ENCODE measurements at places on chromosomes 4 and X.
A peak's percentile ranks its signal among the peaks of the same experiment; 100 is the strongest.

GRCh38 chrX:18973527-18974192 lies 10.3 kb downstream of the PHKA2 start:
- DNase-seq: no peak

DNA sequence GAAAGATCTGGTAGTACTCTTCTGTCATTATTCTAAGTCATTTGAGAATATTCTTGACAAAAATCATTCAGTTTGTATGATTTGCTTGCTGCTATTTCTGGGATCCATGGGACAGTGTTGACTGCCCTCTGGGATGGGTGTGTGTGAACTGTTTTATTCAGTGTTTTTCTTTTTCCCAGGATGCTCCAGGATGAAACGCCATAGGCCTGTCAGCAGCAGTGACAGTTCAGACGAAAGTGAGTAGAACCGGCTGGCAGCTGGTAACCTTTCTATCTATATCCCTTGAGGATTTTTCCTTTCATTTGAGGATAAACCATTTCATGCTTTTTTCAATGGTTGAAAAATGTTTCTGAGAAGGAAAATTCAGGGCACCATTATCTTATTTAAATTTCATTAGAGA lies 72.5 kb downstream of the JADE3 start:
- DNase-seq: no peak

- no peak for DNase-seq
Observed at GRCh38 chr4:5885733-5886132, 7.2 kb downstream of the CRMP1 start.

DNA sequence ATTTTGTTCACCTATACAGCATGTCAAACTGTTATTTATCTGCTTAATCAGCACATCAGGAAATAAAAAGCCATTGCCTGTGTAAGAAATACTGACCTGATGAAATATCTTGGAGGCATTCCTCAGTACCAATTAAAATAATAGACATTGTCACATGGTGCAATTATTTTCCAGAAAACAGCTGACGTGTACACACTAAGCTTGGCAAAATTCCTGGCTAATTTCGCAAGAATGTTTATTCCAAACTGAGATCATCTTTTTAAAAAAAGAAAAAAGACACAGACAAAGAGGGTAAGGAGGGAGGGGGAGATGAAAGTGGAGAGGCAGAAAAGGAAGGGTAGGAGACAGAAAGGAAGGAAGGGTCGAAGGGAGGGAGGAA lies 61.9 kb upstream of the NFKB1 start:
- DNase-seq: peak; percentile 92

DNA sequence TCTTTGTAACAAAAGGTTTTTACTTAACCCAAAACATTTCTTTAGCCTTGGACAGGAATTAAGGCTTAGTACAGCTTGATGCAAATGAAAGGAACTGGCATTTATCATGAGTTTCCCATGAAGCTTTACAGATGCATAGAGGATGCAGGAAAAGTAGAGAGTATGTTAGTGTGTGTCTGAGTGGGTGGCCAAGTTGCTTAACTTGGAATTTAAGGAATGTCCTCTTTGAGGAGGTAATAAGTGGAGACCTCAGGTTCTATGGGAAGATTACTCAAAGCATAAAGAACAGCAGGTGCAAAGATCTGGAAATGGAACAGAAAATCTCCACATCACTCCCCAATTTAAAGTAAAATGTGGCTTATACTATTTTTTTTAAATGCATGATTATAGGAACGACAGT lies 457.9 kb downstream of the KCNIP4 start:
- DNase-seq: no peak

DNA sequence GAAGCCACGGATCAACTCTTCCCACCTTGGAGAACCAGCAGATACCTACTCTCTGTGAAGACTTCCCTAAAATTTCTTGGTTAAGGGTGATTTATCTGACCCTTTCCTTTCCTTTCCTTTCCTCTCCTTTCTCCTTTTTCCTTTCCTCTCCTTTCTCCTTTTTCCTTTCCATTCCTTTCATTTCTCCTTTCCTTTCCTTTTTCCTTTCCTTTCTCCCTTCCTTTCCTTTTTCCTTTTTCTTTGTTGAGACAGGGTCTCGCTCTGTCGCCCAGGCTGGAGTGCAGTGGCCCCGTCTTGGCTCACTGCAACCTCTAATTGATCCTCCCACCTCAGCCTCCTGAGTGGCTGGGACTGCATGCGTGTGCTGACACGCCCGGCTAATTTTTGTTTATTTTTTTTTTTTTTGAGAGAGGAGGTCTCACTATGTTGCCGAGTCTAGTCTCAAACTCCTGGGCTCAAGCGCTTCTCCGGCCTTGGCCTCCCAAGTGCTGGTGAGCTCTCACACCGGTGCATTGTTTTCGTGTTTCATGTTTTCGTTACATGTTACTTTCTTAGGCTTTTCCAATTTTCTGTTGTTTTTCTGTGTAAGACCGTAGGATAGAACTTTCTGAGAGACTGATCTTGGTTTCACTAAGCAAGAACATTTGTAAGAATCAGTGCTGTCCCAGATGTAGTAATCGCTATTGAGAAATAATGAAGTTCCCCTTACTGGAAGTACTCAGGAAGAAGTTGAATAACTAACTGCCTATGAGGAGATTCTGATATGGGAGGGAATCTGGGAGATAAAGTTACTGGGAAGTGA lies 2.0 kb downstream of the TMEM165 start:
- DNase-seq: peak; percentile 40

DNA sequence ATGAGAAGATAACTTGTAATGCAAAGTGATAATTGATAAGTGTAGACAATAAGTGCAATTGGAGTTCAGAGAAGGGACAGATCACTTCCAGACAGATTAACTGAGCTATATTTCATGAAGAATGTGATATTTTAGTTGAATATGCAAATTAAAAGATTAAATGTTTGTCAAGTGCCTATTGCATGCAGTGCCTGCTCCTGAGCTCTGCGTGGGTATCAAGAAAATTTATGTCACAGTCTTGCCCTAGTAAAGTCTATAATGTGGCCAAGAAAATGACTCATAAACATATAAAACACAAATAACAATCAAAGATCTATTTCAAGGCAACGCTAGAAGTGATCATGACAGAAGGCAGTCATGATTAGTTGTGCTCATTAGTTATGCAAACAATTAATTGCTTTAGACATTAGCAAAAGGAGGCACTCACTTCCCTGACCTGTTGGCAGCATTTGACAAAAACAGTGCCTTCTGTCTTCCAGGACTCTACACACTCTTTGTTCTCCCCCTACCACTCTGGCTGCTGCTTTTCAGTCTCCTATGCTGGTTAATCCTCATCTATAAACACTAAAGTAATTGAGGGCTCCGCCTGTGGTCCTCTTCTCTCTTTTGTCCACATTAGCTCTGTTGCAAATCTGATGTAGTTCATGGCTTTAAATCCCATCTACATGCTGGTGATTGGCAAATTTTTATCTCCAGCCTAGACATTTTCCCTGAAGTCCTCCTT lies 47.7 kb downstream of the ARHGEF38 start:
- no peak for DNase-seq

GRCh38 chr4:140861359-140862176 lies 105.4 kb upstream of the TBC1D9 start:
- peak; percentile 81 for DNase-seq

- DNase-seq: peak; percentile 56
Observed at GRCh38 chr4:158094413-158095134, 78.3 kb downstream of the GASK1B start.

DNA sequence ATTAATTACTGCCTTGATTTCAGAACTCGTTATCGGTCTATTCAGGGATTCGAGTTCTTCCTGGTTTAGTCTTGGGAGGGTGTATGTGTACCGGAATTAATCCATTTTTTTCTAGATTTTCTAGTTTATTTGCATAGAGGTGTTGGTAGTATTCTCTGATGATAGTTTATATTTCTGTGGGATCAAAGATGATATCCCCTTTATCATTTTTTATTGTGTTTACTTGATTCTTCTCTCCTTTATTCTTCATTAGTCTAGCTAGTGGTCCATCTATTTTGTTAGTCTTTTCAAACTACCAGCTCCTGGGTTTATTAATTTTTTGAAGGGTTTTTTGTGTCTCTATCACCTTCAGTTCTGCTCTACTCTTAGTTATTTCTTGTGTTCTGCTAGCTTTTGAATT lies 32.1 kb downstream of the CDX4 start:
- DNase-seq: peak; percentile 4

GRCh38 chr4:89357340-89357739 lies 49.7 kb upstream of the GPRIN3 start:
- DNase-seq: no peak

GRCh38 chr4:116118221-116118620 lies 967.2 kb downstream of the TRAM1L1 start:
- DNase-seq: peak; percentile 54

GRCh38 chrX:140297273-140297672 lies 207.6 kb downstream of the SOX3 start:
- no peak for DNase-seq

GRCh38 chr4:113811359-113811758 lies 49.8 kb upstream of the CAMK2D start:
- no peak for DNase-seq

- DNase-seq: no peak
Observed at GRCh38 chr4:15294202-15294601, 133.6 kb upstream of the C1QTNF7 start.

DNA sequence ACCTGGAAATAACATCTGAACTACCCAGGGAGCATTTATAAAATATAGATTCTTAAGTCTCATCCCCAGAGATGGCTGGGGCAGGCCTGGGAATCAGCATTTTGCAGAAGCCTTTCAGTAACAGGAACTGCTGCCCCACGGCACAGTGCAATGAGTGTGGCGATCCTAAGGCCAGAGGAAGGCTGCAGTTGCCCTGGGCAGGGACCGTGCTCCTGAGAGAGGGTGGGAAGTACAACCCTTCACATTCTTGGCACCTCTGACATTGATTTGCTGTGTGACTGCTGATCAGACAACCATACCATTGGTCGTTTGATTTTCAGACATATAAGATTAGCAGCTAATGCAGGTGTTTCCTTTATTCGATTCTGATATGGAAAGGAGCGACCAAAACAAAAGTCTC lies 233.6 kb downstream of the STIM2 start:
- no peak for DNase-seq

DNA sequence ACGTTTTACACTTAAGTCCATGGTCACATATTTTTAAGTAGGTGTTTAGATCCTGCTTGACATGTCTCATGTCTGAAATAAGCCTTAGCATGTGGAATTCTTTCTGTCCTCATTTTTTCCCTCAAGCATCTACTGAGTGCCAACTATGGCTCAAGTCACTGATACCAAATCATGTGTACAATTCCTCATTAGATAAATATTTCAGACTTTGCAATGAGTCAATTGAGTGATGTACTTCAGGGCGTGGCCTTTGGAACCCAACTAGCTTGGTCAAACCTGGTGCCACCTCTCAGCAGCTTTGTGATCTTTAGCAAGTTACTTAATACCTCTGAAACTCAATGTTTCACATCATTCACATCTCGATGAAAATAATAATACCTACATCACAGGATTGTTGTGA lies 12.6 kb upstream of the JADE1 start:
- DNase-seq: no peak

GRCh38 chrX:105552395-105552794 lies 269.9 kb upstream of the NRK start:
- peak; percentile 53 for DNase-seq

GRCh38 chrX:12953420-12953819 lies 21.5 kb upstream of the TMSB4X start:
- no peak for DNase-seq

DNA sequence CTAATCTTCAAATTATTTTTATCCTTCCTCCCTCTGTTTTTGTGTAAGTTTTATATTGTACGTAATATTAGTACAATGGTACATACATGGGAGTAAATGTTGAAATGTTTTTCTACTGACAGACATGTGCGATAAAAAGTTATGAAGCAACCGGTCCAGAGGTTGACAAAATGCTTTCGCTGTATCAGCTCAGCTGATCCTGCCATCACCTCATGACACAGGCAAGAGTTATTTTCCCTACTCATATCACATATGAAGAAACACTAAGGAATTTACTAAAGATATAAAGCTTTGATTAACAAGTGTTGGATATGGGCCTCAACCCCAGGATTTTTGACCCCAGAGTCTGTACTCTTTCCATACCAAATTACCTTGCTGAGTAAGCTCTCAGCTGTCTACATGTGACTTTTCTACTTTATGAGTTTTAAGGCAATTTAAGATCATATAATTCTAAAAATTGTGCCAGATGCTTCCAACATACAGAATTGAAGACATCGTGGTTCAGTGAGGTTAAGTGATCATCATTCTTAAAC lies 50.0 kb downstream of the CLCN5 start:
- peak; percentile 25 for DNase-seq

GRCh38 chrX:82676386-82676785 lies 831.7 kb upstream of the POU3F4 start:
- DNase-seq: no peak

DNA sequence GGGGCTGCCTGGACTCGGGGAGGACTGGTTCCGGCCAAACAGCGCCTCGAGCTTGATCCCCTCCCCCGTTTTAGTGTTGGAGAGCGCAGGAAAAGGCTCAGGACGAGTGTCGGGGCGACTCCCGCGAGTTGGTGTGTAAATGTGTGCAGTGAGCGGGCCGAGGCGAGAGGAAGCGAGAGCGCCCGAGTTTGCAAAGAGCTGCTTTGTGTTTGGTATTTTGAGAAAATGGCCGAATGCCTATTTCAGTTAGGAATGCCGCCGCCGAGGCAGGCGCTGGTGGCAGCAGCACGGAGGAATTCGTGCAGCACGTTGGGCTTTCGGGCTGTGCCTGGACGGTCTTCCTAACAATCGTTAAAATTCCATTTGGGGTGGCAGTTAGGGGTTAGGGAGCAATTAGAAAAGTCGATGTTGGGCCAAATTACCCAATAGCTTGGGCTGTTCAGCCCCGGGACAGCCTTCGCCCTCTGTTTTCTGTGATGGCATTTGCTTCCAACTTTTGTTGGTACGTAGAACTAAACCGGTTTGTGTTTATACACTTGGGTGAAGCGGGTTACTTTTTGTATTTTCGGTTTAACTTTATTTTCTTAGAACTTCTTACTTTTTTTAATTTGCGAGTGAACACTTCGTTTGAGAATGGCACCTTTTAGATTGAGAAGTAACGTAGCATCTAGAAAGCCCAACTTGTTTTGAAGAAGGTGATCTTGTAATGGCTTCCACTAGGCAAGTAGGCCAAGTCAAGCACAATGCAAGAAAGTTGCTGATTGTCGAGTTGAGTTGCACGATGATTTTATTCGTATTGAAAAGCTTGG lies 1.6 kb downstream of the REST start:
- DNase-seq: peak; percentile 60

GRCh38 chrX:30615229-30615628 lies 37.7 kb upstream of the TASL start:
- DNase-seq: peak; percentile 55

DNA sequence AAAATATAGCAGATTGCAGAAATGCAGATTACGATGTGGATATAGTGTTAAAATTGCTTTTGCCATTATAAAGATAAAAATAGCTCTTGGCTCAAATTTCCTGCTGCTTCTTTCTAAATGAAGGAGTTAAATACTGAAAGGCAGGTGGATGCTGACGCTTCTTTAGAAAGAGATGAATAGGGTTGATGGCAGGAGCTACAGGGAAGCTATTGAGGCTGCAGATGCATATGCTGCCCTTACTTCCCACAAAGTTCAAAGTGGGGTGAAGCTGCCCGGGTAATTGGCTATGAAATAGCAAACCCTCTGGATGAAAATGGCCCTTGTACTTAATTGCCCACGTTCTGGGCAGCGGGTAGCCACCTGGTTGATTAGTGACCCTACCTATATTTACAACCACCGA lies 379.5 kb downstream of the ZIC3 start:
- no peak for DNase-seq
